Non-pigmented ciliary epithelial cell (primary cell): ENCODE measurements at places on chromosomes 5 and 9.

GRCh38 chr5:72855821-72856220 is 39.4 kb downstream of the TNPO1 start:
- DNase-seq: no peak

GRCh38 chr9:130766021-130766926 is 68.8 kb upstream of the ABL1 start:
- no peak for DNase-seq

DNA sequence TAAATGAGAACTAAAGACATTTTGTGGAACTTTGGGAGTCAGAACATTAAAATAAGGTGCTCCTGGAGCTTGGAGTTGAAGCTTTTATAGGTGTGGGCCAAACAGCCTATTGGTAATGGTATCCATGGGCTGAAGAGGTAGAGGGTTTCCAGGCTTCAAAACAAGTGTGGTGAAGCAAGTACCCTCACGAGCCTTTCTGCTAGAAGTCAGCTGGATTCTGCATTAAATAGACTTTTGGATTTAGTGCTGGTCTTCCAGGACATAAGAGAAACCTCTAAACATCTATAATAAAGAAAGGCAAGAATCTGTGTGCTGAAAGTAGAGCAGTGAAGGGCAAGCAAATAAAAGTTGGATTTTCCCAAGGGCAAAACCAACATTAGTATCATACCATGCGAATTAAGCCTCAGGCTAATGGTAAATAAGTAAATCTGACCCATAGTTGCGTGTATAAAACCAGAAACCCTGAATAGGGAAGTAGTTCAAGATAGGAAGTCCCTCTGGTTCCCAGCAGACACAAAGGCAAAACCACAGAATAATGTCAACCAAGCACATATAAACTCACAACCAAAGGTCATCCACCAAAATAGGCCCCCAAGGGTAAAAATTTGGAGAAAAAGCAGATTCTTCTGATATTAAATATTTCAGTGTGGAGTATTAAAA is 306.3 kb downstream of the TLE4 start:
- DNase-seq: no peak

GRCh38 chr9:16184964-16185646 is 632.3 kb downstream of the CCDC171 start:
- no peak for DNase-seq

- no peak for DNase-seq
Measured at GRCh38 chr5:60958088-60958487, 13.1 kb downstream of the NDUFAF2 start.

DNA sequence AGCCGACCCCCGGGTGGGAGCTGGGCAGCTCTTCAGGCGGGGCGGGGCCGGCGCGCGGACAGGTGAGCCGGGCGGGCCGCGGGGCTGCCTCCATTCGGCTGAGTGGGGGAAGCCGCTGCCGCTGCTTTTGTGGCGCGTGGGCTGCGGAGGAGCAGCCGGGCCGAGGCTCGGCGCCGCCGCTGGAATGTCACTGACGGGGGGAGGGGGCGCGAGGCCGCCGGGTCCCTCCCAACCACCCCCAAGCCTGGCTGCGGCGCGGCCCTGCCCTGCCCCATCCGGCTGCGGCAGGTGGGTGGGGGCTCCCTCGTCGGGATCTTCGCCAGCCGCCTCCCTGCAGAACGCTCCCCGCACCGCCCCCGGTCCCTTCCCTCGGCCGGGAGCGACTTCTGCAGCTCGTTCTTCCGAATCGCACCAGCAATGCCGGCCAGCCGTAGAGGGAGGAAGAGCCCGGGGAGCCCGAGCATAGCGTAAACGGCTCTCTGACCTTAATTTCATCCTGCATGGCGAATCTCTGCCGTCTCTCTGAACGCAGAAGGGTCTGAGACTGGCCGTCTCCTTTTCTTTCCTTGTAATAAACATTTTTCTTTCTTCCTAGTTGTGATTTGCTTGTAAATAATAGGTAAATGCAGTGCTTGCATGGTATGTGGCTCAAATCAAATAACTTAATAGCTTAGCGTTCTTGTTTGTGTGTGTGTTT is 505 bp downstream of the SPTAN1 start:
- DNase-seq: no peak

- DNase-seq: no peak
Measured at GRCh38 chr9:90969021-90969675, 167.5 kb downstream of the SYK start.

- DNase-seq: no peak
Measured at GRCh38 chr9:8857926-8858595, 1058.5 kb upstream of the DMAC1 start.

- DNase-seq: no peak
Measured at GRCh38 chr5:148825716-148826052, 727 bp upstream of the ADRB2 start.

- no peak for DNase-seq
Measured at GRCh38 chr5:138352722-138353559, 456 bp downstream of the KDM3B start.

DNA sequence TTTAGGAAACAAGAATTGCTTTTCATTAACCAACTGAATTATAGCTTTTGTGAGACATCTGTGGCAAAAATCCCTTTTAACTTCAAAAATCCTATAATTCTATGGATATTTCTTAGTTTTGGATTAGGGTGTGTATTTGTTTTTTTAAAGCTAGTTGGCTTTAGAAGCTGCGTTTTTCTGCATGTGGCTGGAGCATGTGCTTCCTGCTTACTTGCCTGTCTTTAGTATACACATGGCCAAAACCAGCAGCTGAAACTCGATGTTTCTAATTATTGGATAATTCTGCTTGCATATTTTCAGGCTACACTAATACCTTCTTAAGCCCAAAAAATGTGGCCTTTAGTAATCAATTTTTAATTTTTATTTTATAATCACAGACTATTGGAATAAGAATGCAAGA is 8.9 kb downstream of the RECK start:
- DNase-seq: no peak

DNA sequence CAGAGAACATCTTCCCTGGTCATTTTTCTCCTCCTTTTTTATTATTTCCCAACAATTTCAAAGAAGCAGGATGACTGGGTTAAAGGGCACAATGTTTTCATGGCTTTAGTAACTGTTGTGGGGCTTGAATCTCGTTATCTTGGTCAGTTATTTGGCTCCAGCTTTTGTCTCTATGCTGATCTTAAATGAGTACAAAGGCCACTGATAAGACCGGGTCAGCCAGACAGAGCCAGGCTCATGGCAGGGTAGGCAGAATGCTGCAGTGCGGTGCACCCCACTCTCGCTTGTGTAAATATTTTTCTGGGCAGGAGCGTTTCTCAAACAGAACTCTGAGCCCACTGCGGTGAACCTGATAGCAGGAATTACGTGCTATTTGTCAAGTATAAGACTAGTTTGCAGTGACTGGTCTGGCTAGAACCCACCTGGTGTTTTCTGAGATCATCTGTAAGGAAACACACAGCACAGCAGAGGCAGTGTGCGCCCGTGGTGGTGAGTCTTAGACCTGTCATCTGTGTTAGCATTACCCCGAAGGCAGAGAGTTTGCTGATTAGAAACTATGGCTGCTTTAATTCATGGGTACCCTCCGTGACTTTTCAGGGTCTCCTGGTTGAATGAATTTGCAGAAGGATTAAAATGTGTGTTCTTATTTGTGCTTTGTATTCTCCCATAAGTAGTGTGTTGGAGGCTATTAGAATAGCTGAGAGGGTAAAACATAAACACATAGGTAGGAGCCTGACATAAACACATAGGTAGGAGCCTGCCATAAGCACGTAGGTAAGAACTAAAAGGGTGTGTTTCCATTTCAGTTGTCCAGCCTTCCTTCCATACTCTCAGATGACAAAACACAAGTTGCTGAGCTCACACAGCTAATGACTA is 158.6 kb upstream of the DMRT1 start:
- DNase-seq: no peak

- no peak for DNase-seq
Measured at GRCh38 chr9:83067579-83067978, 4.6 kb upstream of the RASEF start.

GRCh38 chr5:55918087-55919035 is 67.2 kb downstream of the IL31RA start:
- DNase-seq: no peak

DNA sequence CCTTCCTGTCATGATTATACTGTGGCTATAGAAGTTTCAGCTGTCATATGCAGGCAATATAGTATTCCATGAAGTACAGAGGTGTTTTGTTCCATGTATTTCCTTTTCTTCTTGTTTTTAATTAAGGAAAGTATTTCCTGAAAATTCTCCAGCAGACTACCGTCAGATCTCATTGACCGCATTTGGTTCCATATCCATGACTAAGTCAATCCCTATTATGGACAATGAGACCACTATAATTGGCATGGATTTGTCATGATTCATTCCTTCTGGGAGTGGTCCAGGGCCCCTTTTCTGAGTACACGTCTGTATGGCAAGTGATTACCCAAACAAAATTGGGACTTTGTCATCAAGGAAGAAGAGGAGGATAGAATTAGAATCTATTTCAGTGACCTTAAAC is 283.2 kb upstream of the CLINT1 start:
- DNase-seq: no peak

DNA sequence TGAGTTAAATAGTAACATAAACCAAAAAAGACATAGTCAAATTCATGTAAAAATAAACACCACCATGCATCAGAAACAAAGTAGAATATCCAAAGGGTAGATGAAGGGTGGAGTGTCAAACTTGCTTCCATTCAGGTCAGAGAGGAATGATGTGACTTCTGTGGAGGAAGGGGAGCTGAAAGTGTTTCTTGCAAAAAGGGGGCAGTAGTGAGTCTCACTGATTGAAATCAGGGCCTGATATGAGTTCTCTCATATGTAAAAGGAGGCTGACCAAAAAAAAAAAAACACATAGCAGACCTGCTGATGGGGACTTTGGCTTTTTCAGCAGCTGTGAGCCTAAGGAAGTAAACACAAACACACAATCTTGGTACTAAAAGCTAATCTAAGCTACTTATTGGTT is 38.8 kb upstream of the RGMB start:
- DNase-seq: no peak

- DNase-seq: no peak
Measured at GRCh38 chr5:58327289-58327688, 132.6 kb downstream of the PLK2 start.

DNA sequence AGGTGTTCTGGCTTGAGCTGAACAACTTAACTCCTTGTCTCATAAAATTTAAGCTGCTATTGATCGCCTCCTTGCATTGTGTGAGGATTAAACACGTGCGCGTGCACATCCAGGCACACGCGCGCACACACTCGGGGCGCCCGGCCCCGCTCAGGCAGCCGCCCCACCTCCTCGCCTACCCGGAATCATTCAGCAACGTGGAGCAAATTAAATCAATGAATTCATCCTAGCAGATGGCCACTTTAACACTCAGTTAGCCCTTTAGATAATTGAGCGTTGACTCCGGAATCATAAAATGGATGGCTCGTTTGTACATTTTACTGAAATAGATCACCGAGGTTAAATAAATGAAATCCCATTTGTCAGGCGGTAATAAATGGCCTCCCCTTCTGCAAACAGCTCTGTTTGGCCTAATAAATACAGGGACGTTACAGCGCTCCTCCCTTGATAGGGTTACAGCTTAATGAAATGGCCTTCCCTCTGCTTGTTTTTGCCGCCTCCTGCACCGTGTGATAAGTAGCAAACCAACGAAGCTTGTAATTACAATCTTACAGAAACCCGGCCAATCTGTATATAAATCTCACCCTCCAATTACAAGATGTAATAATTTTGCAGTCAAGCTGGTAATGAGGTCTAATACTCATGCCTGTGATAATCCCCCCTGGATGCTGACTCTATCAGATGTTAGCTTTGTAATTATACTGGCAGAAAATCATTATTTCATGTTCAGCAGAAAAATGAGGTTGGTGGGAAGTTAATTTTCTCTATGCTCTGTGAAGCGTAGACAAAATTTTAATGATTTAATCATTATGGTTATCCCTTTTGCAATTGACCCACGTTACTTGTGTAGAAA is 229.7 kb upstream of the IRX4 start:
- no peak for DNase-seq
